ENCODE measurements at places on chromosomes 6 and 20.

- no peak for DNase-seq
These were observed 57.7 kb upstream of the FERMT1 start for GRCh38 chr20:6180531-6180930.

DNA sequence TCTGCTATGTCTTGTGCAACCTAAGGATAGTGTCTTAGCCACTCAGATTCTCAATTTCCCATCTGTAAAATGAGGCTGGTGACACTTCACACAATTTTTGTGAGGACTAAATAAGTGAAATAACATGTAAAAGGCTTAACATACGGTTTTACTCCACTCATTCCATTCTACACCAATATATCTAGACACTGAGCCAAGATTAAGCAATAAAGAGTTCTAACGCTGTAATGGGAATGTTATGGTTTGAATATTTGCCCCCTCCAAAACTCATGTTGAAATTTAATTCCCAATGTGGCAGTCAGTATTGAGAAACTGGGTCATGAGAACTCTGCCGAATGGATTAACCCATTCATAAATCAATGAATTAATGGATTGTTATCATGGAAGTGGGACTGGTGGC lies 301.0 kb downstream of the HACE1 start:
- DNase-seq: no peak

GRCh38 chr6:140957386-140957785 lies 1175.3 kb upstream of the GJE1 start:
- no peak for DNase-seq

DNA sequence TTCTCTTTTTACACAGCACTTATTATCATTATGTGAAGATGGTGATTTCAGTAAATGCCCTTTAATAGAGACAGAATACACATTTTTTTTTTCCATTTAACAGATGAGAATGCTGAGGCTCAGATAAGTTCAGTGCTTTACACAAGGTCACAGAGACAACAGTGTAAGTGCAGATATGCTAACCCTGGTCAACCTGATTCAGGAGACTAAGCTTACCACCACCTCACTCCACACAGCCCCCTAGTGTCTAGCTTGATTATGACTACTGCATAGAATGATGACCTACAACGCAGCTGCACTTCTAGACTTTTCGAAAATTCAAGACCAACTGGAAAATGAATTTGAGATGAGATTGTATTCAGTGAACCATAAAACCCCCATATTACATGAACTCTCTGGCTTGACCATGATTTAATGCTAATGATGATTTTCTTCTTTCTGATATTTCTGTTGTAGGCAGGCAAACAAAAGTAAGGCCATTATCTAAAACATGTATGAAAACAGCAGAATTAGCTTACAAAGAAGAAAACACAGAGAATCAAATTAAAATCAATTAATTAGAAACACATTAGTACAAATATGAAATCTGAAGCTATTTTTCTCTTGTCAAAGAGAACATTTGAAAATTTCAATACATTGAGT lies 212.1 kb upstream of the PHACTR1 start:
- no peak for DNase-seq

GRCh38 chr6:121691126-121691551 lies 255.7 kb downstream of the GJA1 start:
- DNase-seq: no peak

- no peak for DNase-seq
These were observed 41.0 kb upstream of the MRPS18A start for GRCh38 chr6:43728586-43728985.

- no peak for DNase-seq
These were observed 25.8 kb downstream of the LY86 start for GRCh38 chr6:6614096-6614982.

DNA sequence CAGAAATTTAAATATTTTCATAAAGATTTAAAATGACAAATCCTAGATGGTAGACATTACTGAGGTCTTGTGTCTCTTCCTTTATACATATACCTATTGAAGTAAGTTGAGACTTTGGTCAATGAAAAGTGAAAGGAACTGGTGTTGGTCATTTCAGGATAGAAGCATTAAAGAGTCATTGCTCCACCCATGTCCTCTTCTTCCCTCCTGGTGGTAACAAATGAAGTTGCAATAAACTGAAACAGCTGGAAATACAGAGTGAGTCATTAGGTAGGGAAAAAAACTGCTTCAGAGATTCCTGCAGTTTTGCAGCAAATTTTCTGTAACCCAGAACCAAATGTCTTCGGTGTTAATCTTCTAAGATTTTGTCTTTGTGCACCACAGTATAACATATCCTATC lies 448.0 kb downstream of the EYS start:
- DNase-seq: no peak

GRCh38 chr6:119620846-119621555 lies 271.4 kb upstream of the MAN1A1 start:
- no peak for DNase-seq

- no peak for DNase-seq
These were observed 40.1 kb downstream of the ZBTB2 start for GRCh38 chr6:151351146-151351700.

GRCh38 chr20:24420567-24420966 lies 48.9 kb upstream of the SYNDIG1 start:
- DNase-seq: no peak

GRCh38 chr6:75296811-75297779 lies 12.5 kb upstream of the TMEM30A start:
- DNase-seq: no peak

DNA sequence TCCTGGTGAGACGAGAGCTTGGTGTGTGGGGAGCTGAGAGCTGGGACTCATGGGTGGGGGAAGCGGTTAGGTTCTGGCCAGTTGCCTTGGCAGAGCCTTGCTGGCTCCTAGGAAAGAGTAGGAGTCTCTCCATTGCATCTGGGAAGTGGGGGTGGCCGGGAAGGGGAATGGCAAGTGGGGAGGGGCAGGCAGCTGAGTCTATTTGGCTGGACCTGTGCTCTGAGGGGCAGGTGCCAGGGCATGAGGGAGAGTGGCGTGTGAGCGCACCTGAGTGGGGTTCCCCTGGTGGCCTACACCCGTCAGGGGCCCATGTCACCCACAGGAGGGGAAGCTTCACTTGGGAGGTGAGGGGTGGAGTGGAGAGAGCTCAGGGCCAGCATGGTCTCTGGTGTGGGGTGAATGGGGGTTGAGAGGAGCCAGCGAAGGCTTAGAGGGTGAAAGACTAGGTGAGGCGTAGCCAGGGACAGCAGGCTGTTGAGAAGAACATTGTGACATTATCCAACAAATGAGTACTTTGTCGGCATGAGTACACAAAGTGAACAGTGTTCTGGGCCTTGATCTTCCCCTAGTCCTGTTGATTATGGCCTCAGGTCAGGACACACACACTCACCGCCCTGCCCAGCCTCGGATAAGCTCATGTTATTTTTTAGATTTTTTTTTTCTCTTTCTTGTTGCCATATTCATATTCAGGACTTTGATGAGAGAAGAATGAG lies 59.8 kb downstream of the FAM120B start:
- DNase-seq: no peak

DNA sequence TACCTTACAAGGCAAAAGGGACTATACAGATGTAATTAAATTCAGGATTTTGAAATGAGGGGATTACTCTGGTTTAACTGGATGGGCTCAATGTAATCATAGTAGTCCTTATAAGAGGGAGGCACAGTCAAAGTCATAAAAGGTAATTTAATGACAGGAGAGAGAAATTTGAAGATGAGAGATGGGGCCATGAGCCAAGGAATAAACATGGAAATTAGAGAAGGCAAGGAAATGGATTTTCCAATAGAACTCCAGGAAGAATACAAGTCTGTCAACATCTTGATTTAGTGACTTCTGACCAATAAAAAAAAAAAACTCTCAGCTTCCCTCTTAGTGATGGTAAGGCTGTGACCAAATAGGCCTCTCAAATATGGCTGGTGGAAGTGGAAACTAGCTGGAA lies 101.9 kb upstream of the BEND3 start:
- no peak for DNase-seq

DNA sequence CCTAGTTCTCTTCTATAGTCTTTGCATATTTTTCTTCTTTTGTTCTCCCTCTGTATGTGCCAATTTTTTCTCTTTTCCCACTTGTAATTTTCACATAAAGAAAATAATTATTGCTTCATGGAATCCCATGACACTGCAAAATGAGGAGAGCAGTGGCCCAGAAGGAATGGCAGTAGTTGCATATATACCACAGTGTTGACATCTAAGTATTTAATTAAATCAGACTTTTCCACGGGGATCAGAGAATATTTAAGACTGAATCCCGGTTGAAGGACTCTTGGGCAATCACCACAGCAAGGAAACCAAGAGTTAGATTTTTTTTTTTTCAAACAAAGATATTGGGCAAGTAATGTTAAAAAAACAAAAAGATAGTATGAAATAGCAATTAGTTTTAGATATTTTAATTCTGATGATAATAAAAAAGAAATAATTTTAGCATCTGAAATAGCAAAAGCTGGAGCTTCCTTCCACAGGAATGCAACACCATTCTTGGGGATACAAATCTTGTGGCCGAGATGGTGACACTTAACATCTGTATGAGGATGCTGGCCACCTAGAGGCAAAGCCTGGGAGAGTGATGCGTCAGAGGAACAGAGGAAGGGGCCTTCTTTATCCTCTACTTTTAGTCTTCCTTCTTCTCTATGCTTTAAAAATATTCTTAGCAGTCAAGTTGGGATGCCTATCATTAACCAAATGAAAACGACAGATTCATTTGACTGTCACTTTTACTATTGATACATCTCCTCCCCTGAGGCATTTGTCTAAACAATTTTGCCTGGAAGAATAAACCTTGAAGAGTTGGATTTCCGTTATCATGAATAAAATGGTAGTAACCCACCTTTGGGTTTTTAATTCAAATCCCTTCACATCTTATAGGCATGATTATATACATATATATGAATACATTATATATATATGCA lies 356.2 kb downstream of the GJA1 start:
- DNase-seq: no peak
